ENCODE measurements at places on chromosomes 11 and 22. TPM values are rescaled to one million over a fixed set of nuclear protein-coding genes. Genes with fewer than 3 reads are reported as not detected.

The ANO1 gene
- not detected for total RNA-seq

The CARD18 gene
- not detected for total RNA-seq

GRCh38 chr11:64356498-64357411, 2.2 kb upstream of the RPS6KA4 start:
- no peak for DNase-seq

DNA sequence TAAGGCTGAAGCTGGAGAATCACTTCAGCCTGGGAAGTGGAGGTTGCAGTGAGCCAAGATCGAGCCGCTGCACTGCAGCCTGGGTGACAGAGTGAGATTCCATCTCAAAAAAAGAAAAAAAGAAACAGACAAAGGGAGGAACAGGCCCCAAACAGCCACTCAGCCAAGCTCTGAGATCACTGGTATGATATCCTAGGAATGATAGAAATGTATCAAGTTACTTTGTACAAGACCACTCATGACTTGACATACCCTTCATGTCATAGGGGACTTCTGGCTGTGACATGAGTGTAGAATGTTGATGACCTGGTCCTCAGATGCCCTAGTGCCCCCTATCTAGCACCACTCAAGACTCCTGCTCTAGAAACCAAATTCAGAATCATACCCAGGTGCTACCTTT, 216.5 kb downstream of the NAV2 start:
- DNase-seq = no peak

DNA sequence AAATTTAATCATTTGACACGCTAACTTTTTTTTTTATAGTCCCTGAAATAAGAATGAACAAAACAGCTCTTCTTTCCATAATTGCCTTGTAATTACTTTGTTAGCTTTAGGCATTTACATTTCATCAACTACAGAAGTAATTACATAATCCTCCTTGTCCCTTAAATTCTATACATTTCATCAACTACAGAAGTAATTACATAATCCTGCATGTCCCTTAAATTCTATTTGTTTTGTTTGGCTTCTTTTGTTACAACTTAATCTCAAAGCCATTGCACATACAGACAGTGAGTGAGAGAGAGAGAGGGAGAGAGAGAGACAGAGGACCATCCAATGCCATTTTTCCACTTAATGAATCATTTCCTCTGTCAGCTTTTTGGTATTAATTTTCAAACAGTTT, 873.2 kb downstream of the METTL15 start:
- DNase-seq = no peak

DNA sequence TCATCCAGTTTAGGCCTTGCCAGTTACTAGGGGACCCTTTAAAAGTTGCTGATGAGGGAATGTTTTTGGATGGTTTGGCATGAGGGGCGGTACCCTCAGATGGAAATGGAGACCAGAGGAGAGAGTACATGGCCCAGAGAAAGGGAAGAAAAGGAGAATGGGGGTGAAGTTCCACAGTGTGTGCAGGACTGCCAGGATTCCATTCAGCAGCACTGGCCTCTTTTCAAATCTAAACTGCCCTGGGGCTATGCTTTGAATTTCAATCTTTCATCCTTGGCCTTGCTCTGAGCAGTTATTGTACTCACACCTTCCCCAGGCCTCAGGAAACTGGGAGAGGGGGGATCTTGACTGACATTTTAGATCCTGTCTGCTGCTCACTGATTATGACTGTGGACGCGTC, 3.0 kb downstream of the SLC3A2 start:
- DNase-seq = no peak

GRCh38 chr11:18243783-18244362, 4.6 kb downstream of the SAA2 start:
- peak; percentile 53 for DNase-seq

DNA sequence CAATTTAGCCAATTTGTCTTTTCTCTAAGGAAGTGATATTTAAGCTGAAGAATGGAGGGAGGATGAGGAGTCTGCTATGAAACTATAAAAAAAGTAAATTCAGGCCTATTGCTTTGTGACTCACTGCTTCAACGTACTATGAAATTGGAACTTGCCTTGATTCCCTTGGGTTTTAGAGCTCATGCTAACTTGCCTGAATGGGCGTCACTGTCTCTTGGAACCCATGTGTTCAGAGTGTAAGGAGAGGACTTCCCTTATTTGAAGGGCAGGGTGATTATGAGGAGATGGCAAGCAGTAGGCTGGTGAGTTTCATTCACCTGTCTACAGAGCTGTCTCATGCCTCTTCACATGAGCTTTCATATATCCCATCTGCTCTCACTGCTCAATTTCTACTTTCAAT, 28.7 kb upstream of the WT1 start:
- no peak for DNase-seq

- DNase-seq = no peak
Observed at GRCh38 chr11:86147004-86147403, 78.1 kb upstream of the PICALM start.

- peak; percentile 56 for DNase-seq
Observed at GRCh38 chr11:88508759-88509581, 171.4 kb upstream of the CTSC start.

- DNase-seq = no peak
Observed at GRCh38 chr11:28223994-28224393, 115.8 kb downstream of the METTL15 start.

DNA sequence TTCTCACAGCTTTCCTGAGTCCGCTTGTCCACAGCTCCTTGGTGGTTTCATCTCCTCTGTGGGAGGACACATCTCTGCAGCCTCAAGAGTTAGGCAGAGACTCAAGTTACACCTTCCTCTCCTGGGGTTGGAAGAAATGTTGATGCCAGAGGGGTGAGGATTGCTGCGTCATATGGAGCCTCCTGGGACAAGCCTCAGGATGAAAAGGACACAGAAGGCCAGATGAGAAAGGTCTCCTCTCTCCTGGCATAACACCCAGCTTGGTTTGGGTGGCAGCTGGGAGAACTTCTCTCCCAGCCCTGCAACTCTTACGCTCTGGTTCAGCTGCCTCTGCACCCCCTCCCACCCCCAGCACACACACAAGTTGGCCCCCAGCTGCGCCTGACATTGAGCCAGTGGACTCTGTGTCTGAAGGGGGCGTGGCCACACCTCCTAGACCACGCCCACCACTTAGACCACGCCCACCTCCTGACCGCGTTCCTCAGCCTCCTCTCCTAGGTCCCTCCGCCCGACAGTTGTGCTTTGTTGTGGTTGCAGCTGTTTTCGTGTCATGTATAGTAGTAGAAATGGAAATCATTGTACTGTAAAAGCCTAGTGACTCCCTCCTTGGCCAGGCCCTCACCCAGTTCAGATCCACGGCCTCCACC, 11.7 kb downstream of the RASD2 start:
- peak; percentile 87 for DNase-seq
